ENCODE measurements at places on chromosomes 7 and 10. TPM values are rescaled to one million over a fixed set of nuclear protein-coding genes. Genes with fewer than 3 reads are reported as not detected.

The ERVW-1 gene
- not detected for total RNA-seq

The GLCCI1 gene
- total RNA-seq: 5.1 TPM

The LIPJ gene
- not detected for total RNA-seq

The HHEX gene
- 4.4 TPM for total RNA-seq

The NXPH1 gene
- not detected for total RNA-seq

The ZNF239 gene
- total RNA-seq: 1.7 TPM

The TBX20 gene
- total RNA-seq: 58.0 TPM

The CLRN3 gene
- total RNA-seq: not detected

The SLC39A12 gene
- not detected for total RNA-seq

The NPTX2 gene
- 0.43 TPM for total RNA-seq

The CCDC172 gene
- total RNA-seq: not detected

The CYP26A1 gene
- total RNA-seq: not detected

The PLA2G12B gene
- total RNA-seq: not detected

The CNTNAP2 gene
- 0.22 TPM for total RNA-seq

The UFSP1 gene
- 2.1 TPM for total RNA-seq

The CELF2 gene
- total RNA-seq: 67.5 TPM

The CPN1 gene
- not detected for total RNA-seq

The ADAP1 gene
- 12.5 TPM for total RNA-seq

The GDF10 gene
- 1.7 TPM for total RNA-seq

The OR6B1 gene
- not detected for total RNA-seq

The SFMBT2 gene
- 14.2 TPM for total RNA-seq

The PODXL gene
- 76.2 TPM for total RNA-seq

The GRB10 gene
- total RNA-seq: 51.8 TPM

The DENND2A gene
- total RNA-seq: 7.2 TPM

The ARHGEF35 gene
- total RNA-seq: 0.57 TPM

The BUB3 gene
- 30.6 TPM for total RNA-seq

The METTL27 gene
- total RNA-seq: 0.35 TPM

The NPC1L1 gene
- 0.19 TPM for total RNA-seq

The SDHAF3 gene
- 12.8 TPM for total RNA-seq

Data from cardiac septum (tissue), 1 donor.